GM23338 (cell line): ENCODE measurements at places on chromosomes 3 and 15.

DNA sequence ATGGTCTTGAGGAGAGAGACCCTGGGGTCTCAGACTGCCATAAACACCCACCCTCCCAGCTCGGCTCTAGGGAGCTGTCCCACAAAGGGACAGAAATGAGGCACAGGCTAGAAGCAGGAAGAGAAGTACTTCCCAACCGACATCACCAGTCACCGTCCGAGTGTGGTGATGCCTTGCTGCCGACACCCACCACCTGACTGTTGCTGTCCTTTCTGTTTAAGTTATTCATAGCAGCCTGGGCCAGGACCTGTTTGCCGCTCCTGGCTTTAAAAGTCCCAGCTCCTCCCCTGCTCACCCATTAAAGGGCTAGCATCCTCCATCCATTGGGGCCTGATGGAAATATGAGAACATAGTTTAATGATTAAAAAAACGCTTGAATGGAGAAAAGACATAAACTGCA, 13.2 kb upstream of the SPG11 start:
- no peak for DNase-seq

DNA sequence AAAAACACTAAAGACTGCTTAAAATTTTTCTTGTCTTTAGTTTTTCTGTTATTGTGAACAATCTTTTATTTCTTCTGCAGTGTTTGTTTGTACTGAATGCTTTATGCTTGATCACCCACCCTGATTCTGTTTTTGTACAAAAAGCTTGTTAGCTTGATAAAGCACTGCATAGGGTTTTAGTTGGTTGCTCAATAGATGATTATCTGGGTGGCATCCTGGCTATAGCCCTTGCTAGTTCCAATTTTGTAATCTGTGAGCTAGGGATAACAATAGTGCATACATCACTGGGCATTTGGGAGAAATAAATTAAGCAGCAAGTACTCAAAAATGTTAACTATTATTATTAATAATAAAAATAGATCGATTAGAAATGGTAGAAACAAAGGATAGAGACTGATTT, 102.3 kb downstream of the ZPLD1 start:
- DNase-seq, result no peak

DNA sequence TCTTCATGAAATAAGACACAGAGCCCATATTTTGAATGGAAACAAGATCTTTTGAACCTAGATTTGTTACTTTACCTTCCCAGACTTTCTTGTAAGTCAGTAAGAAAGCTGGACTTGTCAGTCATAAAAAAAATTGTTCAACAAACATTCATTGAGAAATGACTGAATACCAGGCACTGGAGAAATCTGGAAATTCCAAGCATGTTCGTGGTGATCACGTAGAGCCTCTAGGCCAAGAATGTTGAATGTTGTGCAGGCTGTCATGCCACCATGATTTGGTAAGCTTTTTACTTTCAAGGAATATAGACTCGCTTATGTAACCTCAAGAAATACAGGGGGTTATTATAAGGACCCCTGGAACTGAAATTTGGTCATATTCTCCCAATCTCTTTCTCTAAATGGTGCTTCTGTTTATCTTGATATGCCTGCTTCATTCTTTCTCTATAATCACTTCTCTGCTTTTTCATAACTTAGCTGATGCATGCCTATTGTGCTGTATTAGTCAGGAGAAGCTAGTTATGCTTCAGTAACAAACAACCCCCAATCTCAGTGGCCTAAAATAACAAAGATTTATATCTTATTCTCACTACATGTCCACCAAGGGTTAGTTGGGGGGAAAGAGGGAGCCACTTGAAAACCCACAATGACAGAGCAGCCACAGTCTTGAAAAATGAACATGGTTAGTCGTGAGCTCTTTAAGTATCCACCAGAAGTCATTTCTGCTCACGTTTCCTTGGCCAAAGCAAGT, 3.4 kb upstream of the TPM1 start:
- no peak for DNase-seq

- no peak for DNase-seq
These were observed 91.4 kb downstream of the SMAD3 start for GRCh38 chr15:67156834-67157233.

DNA sequence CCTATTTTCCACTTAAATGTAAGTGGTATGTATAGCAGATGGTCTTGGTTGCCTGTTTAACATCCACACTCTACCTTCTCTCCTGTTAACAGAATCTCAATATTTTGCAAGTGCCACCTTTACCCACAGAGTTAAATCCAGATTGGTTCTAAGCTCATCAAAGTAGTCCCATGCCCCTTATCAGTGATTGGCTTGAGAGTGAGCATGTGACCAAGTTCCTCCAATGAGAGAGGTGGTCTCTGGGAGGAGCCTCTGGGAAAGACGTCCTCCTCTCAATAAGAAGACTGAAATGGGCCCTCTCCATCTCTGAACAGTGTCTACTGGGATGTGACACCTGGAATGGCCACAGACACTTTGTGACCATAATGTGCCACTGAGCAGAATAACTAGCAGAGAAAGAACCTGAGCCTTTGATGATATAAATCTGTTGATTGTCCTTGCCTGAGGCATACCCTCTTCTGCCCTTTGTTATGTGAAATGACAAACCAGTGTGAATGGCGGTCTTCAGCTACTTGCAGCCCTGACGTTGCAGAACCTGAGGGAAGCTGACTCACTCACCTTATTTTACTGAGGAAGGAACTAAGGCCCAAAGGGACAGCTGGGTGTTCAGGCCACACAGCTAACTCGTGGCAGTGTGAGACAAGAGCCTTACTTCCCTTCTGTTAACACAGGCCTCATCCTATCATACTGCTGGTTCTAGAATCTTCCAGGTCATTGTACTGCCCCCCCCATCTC, 42.4 kb upstream of the LARS2 start:
- DNase-seq, result no peak

- DNase-seq, result no peak
These were observed 234.5 kb upstream of the CDIN1 start for GRCh38 chr15:36344887-36345286.

DNA sequence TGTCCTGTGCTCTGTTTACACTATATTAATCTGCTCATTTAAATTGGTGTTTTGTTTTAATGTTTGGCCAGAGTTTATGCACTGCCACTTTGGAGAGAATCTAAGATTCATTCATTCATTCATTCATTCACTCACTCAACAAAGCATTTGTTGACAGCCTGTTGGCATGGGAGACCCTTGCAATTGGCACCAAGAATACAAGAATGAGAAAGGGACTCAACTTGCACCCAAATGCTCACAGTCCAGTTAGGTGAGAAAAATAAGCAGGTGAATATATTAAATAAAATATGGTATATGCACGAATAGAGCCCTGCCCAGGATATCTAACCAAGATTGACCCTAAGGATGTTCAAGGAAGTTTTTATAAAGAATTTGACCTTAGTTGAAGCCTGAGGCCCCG, 80.4 kb downstream of the TGFBR2 start:
- DNase-seq, result no peak

DNA sequence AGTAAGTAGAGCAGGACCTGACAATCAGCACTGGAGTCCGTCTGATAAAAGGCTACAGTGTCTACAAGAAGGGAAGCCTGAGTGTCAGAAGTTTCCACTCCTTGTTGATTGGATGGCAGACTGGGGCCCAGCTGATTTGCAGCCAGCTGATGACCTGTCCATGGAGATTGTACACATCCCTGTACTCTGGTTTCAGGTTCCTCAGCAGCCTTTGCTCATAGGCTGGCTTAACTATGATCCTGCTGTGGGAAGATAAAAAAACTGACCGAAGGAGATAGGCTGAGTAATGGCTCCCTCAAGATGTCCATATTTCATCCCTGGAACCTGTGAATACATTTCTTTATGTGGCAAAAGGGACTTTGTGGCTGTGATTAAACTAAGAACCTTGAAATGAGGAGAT, 11.7 kb upstream of the LACTB start:
- no peak for DNase-seq

DNA sequence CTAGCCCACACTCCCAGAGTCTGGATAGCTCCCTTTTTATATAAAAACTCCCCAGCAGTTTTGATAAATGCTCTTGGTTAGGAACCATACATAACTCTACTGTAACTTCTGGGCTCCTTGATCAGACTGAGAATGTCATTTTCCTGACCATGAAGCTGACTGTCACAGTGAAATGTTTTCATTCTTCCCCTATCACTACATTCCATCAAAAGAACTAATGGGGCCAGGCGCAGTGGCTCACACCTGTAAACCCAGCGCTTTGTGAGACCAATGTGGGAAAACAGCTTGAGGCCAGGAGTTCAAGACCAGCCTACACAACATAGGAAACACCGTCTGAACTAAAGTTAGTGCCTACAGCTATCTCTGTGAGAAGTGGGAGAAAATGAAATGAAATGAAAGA, 72.8 kb upstream of the MYO5C start:
- DNase-seq, result no peak

DNA sequence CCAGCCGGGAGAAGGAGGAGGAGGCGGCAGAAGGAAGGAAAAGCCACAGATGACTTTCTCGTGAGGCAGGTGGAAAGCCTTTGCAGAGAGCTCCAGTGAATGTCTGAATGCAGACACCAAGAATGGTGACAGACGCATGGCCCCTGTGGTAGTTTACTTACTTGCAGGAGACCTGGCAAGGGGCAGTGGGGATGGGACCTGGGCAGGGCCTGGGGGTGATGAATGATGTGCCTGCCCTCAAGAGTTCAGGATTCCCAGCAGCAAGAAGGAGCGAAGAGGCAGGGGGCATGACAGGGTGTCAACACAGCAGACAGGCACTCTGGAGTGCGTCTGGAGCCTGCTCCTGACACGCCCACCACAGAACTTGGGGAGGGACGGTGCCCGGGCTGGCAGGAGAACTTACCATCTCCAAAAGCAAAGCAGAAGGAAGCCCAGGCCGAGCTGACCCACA, 260.5 kb upstream of the LYSMD4 start:
- DNase-seq, result no peak

DNA sequence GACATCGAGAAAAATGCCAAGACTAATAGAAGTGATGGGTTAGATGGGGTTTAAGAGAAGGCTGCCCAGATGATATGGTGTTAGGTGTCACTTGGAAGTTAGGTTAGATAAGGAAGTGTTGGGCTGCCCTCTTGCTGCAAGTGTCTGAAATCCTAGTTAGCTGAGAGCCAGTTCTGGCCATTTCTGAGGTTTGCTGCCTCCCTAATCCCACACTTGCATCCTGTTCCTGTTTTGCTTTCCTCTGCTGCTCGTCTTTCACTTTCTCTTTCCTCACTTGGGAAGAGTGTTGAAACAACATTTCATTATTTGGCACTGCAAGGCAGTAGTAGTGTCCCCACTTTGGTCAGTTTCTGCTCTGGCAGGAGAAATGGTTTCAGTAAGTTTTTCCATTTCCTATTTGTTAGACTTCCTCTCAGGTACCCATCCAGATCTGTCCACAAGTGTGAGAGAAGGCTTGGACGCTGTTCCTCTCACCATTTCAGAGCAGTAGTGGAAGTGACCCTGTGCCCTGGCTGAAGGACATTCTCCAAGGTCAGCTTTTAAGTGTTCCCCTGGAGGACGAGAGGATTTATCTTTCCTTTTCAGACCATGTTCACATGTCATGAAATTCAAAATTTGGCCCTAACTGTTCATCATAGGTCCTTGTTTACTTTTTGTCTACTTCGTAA, 93.3 kb downstream of the ADAMTSL3 start:
- DNase-seq, result peak; percentile 51

- peak; percentile 89 for DNase-seq
These were observed 21.4 kb upstream of the NR2C2 start for GRCh38 chr3:14925729-14926591.

DNA sequence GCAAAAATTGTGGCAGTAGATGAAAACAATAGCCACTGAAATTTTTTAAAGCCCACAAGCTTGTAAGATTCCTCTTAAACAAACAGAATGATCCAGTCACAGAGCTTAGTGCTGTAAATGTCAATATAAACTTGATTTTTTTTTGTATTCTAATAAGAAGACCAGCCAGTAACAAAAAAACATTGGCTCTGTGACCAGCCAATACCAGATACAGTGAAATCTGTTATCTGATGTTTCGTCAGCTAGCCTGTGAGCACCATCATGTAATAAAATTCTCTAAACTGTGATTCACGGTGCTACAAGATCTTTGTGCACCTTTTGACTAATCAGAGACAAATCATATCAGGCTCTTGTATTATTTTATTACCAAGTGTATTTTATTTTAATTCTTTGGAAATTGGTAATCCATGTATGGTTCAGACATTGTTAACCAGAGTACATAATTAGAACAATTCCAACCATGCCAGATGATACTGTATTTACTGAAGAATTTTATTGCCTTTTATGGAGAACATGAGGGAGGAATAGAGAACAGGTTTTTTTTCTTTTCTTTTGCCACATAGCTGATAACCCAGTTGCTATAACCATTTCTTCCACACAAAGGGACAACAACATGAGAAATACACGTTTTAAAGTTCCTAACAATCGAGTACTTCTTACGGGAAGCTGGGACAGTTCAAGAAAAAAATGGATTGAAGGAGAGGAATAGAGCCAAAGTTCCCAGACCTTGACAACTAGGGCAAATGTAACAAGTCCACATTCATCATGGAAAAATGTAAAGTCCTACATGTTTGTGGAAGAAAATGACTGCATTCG, 71.9 kb downstream of the FILIP1L start:
- no peak for DNase-seq

DNA sequence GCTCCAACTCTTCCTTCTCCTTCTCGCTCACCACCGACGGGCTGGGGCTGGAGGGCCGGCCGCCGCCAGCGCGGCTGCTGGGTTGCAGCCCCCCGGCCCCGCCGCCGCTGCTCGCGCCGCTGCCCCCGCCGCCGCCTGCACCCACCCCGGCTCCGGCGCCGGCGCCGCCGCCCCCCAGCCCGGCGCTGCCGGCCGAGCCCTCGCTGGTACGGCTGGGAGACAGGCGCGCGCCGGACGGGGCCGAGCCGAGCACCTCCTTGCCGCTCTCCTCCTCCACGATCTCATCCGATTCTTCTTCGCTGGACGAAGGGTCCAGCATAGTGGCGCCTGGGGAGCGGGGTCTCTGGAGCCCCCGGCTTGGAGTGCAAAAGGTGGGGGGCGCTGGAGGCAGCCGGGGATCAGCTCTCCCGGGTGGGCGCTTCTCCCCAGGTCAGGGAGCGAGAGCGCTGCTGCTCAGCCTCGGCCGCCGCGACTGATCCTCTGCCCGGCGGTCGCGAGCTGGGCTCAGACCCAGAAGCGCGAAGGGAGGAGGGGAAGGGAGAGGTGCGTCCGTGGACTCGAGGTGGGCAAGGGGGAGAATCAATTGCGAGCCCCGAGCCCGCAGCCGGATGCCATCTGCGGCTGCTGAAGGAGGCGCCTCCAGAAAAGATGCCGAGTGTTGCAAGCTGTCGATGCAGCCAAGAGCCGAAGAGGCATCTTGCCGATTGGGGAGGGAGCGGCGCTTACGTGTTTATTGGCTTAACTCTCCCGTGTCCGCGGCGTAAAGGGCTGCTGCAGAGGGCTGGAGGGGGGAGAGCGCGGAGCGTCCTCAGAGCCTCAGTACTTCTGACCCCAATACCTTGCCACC, at the start of gene CADPS:
Gene CADPS (minus strand): TSS at position 706 of the 847 bp plus-strand sequence. CDS start 387 bp downstream, at position 319.
- DNase-seq, result peak; percentile 78
